ENCODE measurements at places on chromosomes 7 and 10.
A peak's percentile ranks its signal among the peaks of the same experiment; 100 is the strongest.

GRCh38 chr7:143229054-143229790, 7.4 kb downstream of the TAS2R40 start:
- DNase-seq, result no peak

DNA sequence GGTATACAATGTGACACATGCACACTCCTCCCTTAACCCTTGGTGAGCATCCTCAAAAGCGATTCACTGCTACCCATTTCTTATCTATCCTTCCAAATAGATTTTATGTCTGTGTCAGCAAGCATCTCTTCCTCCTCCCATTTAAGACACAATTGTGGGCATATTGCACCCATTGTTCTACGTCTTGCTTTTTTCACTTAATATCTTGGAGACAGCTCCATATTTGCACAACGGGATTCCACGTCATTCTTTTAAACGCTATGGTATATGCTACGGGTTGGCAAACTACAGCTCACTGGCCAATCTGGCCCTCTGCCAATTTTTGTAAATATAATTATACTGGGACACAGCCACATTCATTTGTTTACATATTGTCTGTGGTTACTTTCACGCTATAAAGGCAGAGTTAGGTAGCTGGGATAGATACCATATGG, 88.6 kb downstream of the RNF216 start:
- no peak for DNase-seq

DNA sequence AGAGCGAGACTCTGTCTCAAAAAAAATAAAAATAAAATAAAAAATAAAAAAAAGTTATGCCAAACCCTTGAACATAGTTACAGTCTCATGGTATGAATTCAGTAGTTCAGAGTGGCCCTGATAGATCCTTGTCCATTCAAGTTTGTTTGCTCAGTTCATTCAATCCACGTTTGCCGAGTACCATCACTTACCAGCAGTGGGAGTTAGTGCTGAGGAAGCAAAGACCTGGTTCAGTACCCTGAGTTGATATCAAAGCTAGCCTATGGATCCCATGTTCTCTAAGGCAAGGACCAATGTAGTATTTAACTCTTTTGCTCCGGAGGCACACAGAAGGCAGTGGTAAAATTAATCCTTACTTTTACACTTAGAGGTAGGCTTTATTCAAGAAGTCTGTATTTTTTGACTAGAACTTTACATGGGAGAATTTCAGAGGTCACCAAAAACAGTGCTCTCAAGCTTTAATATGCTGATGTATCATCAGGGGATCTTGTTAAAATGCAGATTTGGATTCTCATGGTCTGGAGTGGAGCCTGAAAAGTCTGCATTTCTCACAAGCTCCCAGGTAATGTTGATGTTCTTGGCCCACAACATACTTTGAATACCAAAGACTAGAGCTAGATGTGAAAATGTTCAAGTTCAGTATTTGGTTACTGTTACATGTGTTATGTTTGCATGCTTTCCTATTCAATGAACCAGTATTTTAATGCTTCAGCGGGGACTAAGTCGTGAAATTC, 38.1 kb upstream of the HBP1 start:
- no peak for DNase-seq

DNA sequence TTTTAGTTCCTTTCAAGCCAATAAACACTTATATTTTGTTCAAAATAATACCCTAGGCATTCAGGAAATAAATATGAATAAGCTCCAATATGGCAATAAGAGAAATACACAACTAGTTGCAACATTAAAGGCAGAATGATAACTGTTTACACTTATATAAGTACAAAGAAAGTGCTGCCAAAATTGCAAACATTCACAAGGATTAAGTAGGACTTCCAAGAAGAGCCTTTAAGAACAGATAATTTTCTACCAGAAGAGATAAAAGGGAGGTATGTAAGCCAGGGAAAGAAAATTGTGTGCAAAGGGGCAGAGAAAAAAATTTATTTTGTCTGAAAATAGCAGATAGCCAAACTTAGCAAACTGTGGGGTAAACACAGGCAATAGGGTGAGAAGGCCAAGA, 83.8 kb downstream of the CTNNA3 start:
- DNase-seq, result no peak

DNA sequence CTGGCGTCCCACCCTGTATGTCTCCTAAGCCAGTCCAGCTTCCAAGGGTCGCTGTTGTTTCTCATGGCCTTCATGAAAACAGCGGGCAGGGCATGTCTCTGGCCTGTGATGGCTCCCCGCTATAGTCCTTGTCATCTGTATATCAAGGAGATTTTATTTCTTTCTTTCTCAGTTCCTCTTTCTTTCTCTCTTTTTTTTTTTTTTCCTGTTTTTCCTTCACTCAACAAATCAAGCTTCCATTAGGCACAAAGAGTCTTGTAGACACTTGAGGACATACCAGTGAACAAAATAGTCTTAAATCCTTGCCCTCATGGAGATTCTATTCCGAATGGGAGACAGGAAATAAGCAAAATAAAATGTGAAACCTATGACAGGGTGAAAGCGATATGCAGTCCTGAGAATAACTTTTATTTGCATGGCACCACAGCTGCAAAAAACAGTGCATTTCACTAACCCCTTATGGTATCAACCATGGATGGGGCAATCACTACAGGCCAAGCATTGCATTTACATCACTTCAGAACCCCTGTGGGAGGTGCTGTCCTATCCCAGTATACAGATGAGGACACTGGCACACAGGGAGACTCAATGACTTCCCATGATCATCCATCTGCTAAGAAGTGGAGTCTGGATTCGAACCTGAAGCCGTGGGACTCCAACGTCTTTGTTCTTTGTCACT, 50.7 kb downstream of the SYPL1 start:
- no peak for DNase-seq

DNA sequence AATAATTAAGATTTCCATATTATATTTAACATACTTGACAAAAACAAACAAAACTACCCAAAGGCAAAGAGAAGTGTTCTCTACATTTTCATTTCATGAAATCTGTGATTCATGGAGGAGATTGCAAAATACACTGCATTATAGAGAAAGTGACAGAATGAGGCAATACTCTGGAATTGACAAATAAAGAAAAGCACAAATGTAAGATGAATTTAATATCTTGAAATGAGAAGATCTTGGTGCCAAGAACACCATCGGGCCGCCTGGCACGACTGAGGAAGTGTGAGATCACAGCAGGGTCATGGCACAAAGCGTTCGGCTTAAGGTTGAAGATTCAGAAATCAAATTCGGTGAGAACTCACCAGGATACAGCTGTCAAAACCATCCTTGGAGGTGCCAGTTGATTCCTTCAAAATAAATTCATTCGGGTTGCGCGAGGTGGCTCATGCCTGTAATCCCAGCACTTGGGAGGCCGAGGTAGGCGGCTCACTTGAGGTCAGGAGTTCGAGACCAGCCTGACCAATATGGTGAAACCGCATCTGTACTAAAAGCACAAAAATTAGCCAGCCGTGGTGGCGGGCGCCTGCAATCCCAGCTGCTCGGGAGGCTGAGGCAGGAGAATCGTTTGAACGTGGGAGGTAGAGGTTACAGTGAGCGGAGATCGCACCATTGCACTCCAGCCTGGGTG, 174.0 kb upstream of the PFKP start:
- DNase-seq, result no peak

DNA sequence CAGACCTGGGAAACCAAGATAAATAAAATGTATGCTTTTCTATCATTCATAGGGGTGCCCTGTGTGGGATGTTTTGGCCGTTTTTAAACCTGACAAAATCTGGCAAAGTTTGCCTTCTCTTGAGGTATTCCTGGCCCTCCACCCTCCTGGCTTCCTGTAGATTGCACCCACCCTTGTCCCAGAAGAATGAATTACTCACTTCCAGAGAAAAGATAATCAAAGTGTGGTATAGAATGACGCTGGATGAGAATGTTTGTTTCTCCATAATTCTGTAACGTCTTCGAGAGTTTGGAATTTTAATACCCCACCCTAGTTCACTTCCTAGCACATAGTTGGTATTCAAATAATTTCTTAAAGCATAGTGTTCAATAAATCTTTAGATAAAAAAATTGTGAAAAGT, 519.7 kb upstream of the PFKP start:
- no peak for DNase-seq

- DNase-seq, result no peak
Observed at GRCh38 chr10:72890086-72890485, 3.5 kb upstream of the OIT3 start.

GRCh38 chr10:132562916-132563456, 25.4 kb downstream of the INPP5A start:
- no peak for DNase-seq

- no peak for DNase-seq
Observed at GRCh38 chr10:106304056-106304455, 860.5 kb downstream of the SORCS1 start.

- no peak for DNase-seq
Observed at GRCh38 chr7:99422186-99422585, 13.4 kb downstream of the BUD31 start.

GRCh38 chr10:132096863-132097478, 31.2 kb downstream of the JAKMIP3 start:
- DNase-seq, result no peak

GRCh38 chr10:43299579-43299978, 32.7 kb upstream of the RASGEF1A start:
- DNase-seq, result peak; percentile 67

DNA sequence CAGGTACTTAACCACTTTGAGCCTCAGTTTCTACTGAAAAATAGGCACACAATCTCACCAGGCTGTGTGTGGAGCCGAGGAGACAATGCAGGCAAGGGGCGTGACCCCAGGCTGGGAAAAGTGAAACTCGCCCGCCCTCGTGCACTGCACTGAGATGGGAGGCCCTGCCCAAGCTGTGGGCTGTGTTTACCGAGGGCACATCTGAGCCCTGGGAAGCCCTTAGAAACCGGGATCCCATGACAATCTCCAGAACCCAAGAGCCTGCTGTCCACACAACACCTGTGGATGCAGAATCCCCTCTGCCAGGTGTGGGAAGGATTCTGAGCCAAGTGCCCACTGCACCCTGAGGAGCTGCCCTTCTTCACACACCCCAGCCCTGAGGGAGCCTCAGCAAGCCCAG, 198.3 kb downstream of the GRID1 start:
- DNase-seq, result no peak
